ENCODE measurements at places on chromosomes 12 and 14.

DNA sequence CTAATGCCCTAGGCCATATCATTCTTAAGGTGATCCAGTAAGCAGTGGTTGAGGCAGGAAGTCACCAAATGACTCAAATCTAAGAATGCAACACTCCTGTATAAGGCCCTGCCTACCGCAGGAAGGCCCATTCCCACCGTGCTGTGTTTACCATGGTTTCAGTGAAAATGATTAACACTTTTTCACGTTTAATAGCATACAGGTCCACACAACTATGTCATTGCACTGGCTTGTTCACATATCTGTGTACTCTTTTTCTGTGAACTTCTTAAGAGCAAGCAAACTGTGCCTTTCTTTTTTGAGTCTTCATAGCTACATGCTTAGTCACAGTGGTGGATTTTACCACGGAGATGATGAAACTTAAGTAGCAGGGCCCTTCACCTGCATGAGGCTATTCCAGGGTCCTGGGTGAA is 214.9 kb downstream of the CNTN1 start:
- DNase-seq = no peak

- DNase-seq = no peak
Measured at GRCh38 chr12:93571925-93572711, at the start of gene SOCS2. TSS of gene SOCS2 (plus strand) at chr12:93572675. CDS start at chr12:93572898, 223 bp downstream.

GRCh38 chr14:60161196-60162107 is 3.7 kb downstream of the DHRS7 start:
- DNase-seq = peak; percentile 38

GRCh38 chr12:117037289-117038022 is 61.8 kb downstream of the TESC start:
- no peak for DNase-seq

- no peak for DNase-seq
Measured at GRCh38 chr12:82415402-82415801, 57.1 kb downstream of the METTL25 start.

DNA sequence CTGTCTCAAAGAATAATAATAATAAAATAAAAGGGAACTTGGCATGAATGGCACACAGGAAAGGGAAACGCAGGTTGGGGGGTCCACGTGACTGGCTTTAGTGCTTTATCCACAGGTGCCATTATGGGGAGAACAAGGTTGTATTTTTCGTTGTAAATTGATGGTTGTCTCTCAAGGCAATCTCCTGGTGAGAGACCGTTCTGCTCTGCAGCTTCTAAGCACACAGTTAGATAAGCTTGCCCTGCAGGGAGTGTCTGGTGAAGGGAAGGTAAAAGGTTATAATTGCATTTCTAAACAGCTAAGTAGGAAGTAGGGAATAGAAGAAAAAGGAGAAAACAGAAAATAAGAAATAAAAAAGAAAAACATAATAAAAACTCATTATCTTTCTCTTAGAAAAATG is 69.1 kb upstream of the CPSF6 start:
- no peak for DNase-seq

DNA sequence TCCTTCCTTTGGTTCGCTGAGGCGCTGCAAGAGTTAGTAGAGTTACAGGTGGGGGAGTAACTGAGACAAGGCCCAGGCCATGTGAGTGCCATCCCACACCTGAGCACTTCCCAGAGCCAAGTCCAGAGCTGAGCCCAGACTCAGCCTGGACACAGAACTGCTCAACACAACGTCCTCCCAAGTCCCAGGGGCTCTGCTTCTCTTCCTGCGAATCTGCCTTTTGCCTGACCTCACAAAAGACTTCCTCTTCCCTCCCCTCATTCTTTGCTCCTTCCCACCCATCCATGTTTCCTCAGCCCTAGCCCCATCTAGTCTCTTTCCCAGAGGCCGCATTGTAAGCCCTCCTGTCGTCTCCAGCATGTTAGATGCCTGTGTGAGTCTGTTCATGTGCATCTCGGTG is 16.6 kb upstream of the MCRS1 start:
- no peak for DNase-seq

DNA sequence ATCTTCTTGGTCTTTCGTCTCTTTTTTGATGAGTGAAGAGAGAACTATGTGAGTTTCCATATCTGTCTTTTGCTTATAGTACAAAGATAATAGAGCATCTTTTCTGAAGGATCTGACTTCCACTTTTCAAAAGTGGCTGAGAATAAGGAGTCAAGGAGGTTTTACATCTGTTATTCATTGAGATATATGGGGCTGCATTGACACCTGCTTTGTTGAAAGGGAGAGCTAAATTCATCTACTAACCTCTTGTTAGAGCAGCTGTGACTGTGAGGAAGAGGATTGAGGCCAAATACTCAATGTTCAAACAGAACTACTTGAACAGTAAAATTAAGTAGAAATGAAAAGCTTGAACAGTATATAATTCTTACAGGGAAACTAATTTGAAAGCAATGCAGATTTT is 130.2 kb upstream of the ATP2B1 start:
- no peak for DNase-seq

GRCh38 chr12:22335794-22336166 is 1.3 kb upstream of the ST8SIA1 start:
- DNase-seq = no peak

DNA sequence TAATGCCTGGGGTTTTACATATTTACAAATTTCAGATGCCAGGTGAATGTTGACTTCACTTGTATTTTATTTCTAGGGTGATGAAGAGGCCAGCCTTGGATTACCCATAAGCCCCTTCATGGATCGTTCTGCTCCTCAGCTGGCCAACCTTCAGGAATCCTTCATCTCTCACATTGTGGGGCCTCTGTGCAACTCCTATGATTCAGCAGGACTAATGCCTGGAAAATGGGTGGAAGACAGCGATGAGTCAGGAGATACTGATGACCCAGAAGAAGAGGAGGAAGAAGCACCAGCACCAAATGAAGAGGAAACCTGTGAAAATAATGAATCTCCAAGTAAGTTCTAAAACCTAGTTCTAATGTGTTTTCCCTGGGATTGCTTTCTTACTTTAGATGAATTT is 41.3 kb upstream of the SLCO1C1 start:
- DNase-seq = no peak

DNA sequence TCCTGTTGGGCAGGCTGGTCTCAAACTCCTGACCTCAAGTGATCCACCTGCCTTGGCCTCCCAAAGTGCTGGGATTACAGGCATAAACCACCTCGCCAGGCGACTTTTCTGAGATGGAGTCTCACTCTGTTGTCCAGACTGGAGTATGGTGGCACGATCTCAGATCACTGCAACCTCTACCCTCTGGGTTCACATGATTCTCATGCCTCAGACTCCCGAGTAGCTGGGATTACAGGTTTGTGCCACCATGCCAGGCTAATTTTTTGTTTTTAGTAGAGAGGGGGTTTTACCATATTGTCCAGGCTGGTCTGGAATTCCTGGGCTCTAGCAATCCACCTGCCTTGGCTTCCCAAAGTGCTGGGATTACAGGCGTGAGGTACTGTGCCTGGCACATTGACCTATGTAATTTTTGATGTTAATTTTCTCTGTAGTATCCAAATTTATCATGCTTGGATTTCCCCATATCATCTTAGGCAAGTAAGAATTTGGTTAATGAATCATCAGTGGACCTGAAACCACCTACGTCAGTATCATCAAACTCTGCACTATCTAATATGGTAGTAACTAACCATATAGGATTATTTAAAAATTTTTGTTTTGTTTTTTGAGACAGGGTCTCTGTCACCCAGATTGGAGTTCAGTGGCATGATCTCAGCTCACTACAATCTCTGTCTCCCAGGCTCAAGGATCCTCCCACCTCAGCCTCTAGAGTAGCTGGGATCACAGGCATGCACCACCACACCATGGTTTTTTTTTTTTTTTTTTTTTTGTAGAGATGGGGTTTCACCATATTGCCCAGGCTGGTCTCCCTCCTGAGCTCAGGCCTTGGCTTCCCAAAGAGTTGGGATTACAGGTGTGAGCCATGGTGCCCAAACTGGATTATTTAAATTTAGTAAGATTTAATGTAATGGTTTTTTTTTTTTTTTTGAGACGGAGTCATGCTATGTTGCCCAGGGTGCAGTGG is 11.9 kb upstream of the ATP5F1B start:
- no peak for DNase-seq

DNA sequence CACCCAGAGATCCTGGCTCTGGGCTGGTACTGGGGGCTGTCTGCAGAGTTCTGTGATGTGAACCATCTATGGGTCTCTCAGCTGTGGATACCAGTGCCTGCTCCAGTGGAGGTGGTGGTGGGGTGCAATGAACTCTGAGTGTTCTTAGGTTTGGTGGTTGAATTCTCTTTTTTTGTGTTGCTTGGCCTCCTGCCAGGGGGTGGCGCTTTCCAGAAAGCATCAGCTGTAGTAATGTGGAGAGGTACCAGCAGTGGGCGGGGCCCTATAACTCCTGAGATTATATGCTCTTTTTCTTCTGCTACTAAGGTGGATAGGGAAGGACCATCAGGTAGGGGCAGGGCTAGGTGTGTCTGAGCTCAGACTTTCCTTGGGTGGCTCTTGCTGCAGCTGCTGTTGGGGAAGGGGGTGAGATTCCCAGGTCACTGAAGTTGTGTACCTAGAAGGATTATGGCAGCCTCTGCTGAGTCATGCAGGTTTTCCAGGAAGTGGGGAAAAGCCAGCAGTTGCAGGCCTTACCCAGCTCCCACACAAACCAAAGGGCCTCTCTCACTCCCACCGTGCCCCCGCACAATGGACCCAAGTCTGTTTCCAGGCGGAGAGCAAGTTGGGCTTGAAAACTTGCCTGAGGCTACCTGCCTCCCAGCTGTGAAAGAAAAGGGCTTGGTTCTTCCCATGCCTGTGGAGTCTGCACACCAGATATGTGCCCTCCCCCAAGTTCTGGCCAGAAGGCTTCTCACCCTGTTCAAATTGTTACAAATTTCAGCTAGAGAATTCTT is 18.6 kb downstream of the CCER1 start:
- no peak for DNase-seq

DNA sequence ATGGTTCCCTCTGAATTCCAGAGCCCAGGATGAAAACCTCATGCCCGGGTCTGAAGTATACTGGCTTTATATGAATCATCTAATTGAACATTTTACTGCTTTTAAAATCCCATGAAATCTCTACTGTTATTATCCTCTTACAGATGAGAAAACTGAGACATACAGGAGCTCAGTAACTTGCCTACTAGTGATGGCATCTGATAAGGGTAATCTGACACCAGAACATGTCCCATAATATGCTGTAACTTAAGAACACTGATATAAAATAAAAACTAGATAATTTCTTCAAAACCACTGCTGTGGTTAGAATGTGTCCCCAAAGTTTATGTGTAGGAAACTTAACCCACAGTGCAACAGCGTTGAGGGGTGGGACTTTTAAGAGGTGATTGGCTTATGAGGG is 219.6 kb upstream of the TMTC1 start:
- no peak for DNase-seq

GRCh38 chr12:116199160-116199706 is 78.3 kb downstream of the MED13L start:
- no peak for DNase-seq

GRCh38 chr12:71810921-71811320 is 28.6 kb upstream of the TBC1D15 start:
- no peak for DNase-seq

DNA sequence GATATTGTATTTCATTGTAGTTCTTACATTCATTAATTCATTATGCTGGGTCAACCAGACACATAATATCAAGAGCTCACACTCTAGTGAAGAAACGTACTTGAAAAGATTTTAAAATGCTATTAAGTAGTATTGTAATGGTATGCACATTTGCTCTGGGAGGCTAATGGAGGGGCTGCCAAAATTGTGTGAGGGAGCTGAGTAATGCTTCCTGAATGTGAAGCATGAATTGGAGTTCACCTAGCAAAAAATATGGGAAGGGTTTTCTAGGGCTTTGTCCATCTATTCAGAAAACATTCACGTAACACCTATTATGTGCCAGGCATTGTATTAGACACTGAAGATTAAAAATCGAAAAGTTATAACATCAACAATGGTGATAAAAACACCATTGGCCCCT is 403.8 kb upstream of the PDE3A start:
- DNase-seq = no peak

DNA sequence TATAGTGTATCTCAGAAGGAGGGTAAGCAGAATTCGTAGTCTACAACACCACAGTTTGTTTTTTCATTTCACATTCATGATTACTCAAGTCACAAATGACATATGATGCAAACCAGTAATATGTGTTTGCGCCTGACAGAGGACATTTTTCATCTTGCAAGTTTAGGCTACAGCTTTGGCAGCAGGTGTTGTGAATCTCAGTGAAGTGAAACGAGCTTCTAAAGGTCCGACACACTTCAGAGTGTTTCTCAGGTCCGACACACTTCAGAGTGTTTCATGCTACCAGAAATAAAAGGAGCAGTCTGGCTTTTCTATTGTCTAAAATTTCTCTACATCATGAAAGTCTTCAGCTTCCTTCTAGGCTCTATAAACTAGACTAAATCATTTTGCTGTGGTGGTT is 22.7 kb downstream of the CLEC14A start:
- DNase-seq = no peak

GRCh38 chr14:54383835-54384234 is 13.0 kb upstream of the CDKN3 start:
- DNase-seq = no peak

- DNase-seq = no peak
Measured at GRCh38 chr12:110739894-110740293, 2.8 kb downstream of the PPP1CC start.

GRCh38 chr14:78488938-78489337 is 318.8 kb downstream of the NRXN3 start:
- no peak for DNase-seq

- no peak for DNase-seq
Measured at GRCh38 chr14:22088614-22089342, 415.2 kb upstream of the OR4E1 start.

- no peak for DNase-seq
Measured at GRCh38 chr14:55578511-55578910, 1.5 kb upstream of the KTN1 start.

DNA sequence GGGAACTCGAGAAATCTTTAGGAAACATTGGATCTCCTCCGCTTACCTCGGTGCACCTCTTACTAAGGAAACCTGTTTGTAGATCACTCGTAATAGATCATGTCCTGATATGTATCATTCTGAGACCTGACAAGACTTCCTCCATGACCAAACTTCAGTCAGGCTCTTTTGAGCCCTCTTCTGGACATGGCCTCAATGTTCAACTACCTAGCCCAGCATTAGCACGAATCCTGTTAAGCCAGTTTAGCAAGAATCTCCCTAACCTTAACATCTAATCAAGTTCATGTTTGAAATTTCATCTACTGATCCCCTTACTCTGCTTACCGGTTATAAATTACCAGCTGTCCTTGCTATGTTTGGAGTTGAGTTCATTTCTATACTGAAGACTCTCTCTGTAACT is 713.9 kb upstream of the USP15 start:
- DNase-seq = no peak

GRCh38 chr12:18217966-18218365 is 43.4 kb upstream of the PIK3C2G start:
- DNase-seq = no peak
